ENCODE measurements at places on chromosomes 5 and 9.

- DNase-seq = no peak
Observed at GRCh38 chr5:35908814-35909213, 29.6 kb downstream of the CAPSL start.

- DNase-seq = peak; percentile 54
Observed at GRCh38 chr9:76459694-76460635, 983 bp downstream of the GCNT1 start.

- no peak for DNase-seq
Observed at GRCh38 chr5:37391591-37391990, 12.5 kb downstream of the WDR70 start.

- no peak for DNase-seq
Observed at GRCh38 chr9:38675211-38675610, 44.7 kb downstream of the FAM240B start.

GRCh38 chr5:98433673-98434072 lies 339.8 kb upstream of the RGMB start:
- DNase-seq = no peak

DNA sequence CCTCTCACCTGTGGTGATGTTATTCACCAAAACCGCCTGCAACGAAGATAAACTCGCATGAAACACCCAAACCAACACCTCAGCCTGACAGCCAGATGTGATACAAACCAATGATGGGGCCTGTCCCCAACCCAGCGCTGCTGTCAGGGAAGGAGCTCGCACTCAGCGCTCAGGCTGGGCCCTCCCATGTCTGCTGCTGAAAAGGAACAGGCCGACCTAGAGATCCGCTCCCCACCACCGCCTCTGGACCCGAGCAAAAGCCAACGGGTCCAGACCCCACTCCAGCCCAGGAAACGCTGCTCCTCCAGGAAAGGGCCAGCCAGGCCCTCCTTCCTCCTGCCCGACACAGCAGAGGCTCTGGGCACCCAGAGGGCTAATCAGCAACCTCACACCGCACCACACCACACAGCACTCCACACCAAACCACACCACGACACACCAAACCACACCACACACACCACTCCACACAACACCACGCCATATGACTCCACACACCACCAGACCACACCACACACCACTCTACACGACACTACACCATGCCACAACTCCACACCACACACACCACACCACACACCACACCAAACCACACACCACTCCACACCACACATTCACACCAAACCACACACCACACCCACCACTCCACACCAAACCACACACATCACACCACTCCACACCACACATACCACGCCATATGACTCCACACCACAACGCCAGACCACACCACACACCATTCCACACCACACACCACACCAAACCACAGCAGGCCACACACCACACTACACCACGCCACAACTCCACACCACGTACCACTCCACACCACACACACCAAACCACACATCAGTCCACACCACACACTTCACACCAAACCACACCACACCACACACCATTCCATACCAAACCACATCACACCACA lies 46.5 kb downstream of the GOLM1 start:
- no peak for DNase-seq

GRCh38 chr5:96017951-96018350 lies 56.3 kb upstream of the ELL2 start:
- DNase-seq = no peak

DNA sequence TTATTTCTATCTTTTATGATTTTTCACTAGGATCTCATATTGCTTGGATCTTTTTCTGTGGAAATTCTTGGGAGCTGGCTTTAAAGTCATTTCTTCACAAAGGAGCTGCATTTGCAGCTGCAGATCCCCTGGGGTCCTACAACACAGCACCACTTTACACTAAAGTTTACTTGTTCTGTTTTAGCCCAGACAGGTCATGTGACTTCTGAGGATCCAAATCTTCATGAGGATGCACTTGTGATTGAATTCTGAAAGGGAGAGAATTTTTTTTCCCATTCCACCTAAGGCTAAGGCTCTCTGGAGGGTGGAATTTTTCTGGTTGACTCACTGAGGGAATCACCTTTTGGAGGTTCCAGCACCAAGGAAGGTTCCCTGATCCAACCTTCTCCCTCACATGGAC lies 43.4 kb downstream of the ACOT12 start:
- no peak for DNase-seq

GRCh38 chr9:96219026-96219899 lies 82.7 kb downstream of the HSD17B3 start:
- DNase-seq = peak; percentile 70

DNA sequence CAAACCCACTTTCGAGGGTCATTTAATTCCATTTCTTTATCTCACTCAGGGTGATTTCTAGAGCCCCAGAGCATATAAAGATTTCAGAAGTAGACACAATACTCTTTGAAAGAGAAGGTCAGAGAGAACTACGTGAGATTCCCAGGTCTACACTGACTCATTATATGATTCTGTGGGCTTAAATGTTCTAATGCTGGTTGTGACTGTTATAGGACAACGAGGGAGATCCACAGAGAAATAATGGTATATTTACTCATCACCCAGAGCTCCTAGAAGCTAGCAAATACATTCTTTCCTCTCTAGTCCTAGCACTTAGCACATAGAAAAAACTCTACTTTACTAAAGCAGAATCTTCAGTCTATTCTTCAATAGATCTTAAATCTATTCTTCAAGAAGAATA lies 39.4 kb upstream of the GRAMD2B start:
- no peak for DNase-seq

- DNase-seq = no peak
Observed at GRCh38 chr5:79263290-79263689, 27.4 kb downstream of the JMY start.

- DNase-seq = no peak
Observed at GRCh38 chr9:92170848-92171247, 55.6 kb upstream of the SPTLC1 start.

DNA sequence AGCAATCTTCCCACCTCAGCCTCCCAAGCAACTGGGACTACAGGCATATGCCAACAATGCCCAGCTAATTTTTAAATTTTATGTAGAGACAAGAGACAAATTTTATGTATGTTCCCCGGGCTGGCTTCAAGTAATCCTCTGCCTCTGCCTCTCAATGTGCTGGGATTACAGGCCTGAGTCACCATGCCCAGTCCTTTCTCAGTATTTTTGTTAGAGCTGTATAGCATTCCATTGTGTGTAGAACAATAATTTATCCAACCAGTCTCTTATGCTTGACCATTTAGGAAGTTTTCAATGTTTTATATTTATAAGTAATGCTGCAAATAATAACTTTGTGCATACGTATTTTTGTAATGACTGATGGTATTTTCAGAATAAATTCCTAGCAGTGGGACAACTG lies 38.9 kb upstream of the CTXN3 start:
- no peak for DNase-seq

DNA sequence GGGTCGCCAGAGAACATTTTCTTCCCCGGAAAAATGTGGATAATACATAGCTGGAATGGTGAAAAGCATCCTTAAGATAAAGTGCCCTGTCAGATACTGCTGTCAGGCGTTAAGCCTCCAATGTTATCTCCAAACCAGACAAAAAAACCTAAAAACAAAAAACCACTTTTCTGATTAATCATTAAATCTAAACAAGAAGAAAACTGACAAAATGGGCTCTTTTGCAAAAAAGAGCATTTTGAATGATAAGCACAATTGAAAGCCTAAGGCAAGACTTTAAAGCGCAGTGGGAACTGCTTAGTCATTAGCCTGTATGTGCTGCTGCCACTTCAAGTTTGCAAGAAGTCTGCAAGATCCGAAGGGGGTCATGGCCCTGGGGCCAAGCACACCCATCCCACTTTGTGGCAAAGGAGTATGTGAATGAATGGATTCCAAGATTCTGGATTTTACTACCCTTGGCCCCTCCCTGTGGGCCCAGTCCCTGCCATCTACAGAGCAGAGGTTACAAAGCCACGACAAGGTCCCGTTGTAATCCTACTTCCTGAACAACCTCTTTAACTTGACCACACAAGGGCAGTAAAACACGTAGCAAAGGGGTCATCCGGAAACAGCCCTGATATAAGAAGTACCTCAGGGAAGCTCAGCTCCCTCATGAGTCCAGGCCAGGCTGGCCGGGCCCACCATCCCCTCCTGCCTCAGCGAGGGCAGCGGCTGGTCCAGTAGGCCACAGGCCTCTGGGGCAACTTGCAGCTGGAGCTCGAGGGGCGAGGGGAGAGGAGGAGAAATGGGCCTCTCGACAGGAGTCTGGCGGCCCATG lies 29.7 kb downstream of the SHB start:
- no peak for DNase-seq

DNA sequence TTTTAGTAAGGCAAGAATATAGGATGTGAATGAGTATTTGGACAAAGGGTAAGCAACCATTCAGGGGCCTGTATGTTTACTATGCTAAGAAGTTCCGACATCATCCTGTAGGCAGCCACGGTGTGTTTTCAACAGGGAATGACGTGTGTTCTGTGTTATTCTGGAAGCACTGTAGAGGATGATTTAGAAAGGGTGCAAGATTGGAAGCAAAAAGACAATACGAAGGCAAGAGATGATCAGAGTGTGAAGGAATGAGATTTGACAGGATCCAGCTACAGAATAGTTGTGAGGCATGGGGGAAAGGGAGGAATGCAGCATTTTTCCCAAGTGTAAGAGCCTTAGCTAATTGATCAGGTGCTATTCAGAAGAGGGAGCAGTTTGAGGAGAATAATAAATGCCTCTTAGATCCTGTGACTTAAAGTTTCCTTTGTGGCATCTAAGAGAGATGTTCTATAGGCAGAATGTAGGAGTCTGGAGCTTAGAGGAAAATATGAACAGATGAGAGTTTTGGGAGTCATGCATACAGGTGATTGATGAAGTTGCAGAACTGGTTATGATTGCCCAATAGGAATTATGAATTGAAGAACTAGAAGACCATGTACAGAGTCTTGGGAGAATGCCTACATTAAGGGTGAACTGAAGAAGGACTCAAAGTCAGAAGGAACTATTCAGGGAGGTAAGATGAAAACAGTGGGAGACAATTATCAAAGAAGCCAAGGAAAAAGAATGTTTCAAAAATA lies 2.5 kb downstream of the SMC5 start:
- no peak for DNase-seq

DNA sequence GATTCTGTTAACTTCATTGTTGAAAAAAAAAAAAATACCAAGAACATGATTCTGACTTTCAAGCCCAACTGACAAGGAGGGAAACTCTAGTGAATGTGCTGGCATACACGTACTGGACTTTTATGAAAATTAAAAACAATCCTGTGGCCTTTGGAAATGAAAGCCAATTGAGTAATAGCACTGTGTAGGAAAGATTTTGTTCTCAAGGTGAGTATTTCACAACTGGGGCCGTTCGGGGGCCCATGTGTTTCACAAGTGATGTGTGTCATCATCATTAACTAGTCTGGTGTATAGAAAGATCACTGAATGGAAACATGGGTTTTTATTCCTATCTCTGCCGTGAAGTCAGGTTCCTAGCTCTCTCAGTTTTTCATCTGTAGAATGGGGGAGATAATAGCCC lies 605.0 kb upstream of the CLINT1 start:
- DNase-seq = no peak

DNA sequence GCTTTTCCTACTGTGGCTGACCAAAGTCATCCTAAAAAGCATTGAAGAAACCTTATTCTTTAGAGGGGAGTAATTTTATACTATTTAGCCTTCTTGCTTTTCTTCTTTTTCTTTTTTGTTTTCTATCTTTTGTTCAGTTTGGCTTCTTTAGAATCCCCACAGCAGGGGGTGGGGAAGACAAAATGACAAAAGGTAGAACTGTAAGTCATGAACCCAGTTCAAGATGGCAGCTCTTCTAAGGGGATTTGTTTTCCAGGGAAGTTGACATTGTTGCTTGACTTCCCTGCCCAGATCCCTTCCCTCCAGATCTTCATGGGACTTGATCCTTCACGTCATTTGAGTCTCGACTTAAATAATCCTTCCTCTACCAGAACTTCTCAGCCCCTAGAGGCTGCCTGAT lies 692.4 kb upstream of the DMAC1 start:
- no peak for DNase-seq

- no peak for DNase-seq
Observed at GRCh38 chr5:175015028-175015685, 290.8 kb downstream of the MSX2 start.

DNA sequence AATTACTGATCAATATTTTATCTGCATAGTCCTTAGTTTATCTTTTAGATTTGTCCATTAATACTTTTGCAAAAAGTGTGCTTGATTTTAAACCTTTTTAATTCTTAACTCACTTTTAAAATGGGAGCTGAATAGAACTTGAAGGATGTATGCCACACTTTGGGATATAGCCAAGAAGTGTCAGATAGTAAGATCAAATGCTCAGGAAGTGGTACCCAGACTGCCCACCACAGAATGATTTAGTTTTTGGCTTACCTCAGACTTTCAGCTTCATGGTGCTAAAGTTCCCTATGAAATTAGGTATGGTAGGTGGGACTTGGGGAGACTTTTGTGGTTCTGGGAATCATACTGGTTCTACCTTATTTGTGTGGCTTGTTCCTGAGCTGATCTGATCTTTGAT lies 14.7 kb downstream of the FOCAD start:
- DNase-seq = no peak
